ENCODE measurements at places on chromosomes 6 and 20.

DNA sequence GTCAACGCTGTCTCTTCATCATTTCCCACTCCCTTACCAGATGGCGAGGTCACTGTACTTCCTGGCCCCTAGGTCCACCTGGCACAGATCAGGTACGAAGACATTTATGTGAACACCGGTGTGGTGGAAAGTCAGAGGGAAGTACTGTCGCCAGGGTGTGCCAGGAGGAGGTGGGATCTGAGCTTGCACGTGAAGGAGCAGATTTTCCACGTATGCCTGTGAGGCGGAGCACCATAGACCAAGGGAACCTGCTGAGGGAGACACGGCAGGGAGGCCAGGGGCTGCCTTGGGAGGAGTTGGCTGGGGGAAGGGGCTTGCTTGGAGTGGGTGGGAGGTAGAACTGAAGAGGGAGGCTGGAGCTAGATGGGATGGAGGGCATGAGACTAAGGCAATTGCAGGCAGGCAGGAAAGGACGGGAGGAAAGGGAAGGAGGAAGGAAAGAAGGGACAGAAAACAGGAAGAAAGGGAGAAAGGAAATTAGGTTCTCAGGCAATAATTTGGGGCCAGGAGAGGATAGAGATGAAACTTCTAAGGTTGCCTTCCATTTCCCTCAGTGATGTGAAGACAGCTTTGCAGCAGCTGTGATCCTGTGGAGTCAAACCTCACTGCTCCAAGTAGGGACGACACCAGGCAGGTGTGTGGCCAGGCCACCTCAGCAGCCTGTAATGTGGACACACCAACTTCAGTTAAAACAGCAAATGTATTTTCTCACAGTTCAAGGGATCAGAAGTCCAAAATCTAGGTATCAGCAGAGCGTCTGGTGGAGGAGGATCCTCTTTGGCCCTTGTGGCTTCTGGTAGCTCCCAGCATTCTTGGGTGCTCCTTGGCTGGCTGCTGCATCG, 46.8 kb downstream of the CHMP4B start:
- no peak for DNase-seq

DNA sequence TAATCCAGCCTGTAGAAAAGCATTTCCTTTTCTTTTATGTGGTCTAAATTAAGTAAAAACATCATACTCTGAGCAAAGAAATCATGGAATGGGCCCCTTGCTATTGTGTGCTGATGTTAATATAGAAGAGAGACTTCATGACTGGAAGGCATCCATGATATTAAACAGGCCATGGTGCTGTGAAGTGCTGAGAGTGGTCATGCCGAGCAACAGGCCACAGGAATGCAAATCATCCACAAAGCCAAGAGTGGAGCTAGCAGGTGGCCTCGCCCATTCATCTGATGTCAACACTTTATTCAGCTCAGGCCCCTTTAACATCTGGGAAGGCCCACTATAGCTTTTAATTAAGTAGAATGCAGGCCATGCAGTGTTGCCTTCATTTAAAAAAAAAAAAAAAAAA, 115.2 kb upstream of the HMGCLL1 start:
- DNase-seq, result no peak

GRCh38 chr6:31979238-31979898, 2.5 kb upstream of the C4A start:
- DNase-seq, result no peak

GRCh38 chr6:167330750-167331149, 5.9 kb downstream of the TTLL2 start:
- DNase-seq, result no peak

GRCh38 chr20:23032056-23032749, 2.9 kb upstream of the SSTR4 start:
- no peak for DNase-seq

GRCh38 chr6:143958839-143959399, 49.1 kb downstream of the PLAGL1 start:
- no peak for DNase-seq

DNA sequence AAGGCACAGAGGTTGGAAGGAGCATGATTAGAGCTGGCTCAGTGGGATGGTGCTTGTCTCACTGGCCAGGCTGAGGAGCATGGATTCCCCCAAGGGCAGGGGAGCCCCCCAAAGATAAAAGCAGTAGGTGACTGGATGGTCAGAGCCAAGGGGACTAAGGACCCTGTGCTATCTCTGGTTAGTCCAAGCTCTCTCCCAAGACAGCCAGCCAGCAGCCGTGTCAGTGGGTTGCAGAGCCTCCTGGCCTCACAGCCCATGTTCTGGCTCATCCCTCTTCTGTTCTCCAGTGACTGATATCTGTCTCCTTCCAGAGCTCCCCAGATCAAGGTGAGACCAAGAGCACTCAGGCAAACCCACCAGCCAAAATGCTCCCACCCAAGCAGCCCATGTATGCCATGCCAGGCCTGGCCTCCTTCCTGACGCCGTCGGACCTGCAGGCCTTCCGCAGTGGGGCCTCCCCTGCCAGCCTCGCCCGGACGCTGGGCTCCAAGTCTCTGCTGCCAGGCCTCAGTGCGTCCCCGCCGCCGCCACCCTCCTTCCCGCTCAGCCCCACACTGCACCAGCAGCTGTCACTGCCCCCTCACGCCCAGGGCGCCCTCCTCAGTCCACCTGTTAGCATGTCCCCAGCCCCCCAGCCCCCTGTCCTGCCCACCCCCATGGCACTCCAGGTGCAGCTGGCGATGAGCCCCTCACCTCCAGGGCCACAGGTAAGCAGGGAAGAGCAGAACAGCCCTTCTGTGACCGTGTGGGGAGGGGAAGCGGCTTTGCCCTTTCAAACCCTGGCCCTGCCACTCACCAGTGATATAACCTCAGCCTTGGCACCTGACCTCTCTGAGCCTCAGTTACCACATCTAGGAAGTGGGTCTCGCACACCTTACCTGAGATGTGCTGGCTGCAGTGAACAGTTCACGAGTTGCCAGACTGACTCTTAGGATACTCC, 121.3 kb downstream of the JPH2 start:
- DNase-seq, result no peak

DNA sequence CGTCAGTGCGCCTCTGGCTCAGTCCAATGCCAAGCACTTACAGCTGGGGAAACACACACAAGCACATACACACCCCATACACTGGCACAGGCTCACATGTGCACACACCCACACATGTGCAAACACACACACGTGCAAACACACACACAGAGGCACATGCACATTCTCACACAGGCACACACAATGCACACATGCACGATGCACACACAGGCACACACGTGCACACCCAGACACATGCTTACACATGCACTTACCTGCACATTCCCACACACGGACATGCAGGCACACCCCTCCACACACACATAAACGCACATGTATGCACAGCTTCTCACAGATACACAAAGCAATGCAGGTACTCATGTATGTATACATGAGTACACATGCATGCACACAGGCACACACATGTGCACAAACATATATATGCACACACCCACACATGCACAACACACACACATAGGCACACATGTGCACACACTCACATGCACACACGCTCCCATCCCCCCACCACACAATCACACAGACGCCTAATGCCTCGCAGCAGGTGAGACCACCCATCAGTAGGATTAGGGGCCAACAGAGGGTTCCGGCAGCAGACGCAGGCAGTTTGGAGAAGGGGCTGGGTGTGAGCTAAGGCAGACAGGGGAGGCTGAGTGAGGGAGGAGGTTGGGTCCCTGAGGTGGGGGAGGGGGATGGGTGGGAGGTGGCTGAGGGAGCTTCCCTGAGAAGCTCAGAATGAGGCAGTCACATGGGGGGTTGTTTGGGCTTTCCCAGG, 71.2 kb upstream of the SLCO4A1 start:
- DNase-seq, result no peak

DNA sequence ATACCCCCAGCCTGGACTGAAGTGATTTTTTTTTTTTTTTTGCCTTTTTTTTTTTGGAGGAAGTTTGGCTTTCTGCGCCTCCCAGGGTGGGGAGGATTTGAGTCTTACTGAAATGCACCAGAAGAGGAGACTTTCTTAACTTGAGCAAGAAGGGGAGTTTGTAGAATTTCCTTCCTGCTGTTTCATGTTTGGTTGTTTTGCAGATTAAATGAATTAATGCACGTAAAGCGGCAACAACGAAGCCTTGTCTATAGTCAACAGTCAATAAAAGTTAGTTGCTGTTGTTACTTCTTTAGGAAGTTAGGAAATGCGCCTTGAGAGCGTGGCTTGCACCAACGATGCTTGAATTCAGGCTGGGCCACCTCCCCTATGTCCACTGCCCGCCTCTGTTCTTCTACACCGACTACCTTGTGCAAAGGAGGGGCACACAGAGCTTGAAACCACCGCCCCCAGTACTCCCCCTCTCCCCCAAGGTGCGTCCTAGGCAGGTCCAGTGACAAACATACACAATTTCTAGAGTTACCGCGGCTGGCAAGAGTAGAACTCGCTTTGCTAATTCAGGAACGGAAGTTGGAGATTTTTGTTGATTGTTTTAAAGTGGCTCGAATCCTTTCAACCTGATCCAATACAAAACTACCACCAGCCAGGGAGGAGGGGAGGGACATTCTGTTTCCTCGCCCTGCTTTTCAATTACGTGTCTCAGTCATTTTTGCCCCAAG, 830 bp upstream of the CYP24A1 start:
- no peak for DNase-seq

DNA sequence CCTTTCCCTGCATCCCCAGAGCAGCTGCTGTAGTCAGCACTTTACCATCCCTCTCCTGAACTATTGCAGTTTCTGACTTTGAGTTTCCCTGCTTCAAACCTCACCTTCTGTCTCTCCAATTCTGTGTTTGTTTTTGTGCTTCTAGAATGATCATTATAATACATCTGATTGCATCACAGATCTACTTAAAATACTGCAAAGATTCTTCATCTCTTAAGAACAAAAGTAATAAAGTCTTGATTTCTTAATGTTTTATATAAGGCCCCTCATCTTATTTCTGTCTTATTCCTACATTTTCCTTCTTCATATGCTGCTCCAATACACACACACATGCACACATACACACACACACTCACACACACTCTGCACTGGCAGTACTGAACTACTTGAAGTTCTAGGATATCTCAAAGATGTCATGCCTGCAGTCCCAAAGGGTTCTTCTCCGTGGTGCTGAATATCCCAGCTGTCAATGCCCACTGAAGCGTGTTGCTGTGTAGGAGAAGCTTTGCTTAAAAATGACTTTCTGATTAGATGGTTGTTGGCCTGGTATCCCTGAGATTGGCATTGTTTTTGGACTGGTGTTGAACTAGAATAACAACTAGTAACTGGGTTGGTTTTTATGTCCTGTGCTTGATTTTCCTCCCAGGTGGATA, 97.2 kb downstream of the MAP3K4 start:
- DNase-seq, result no peak

DNA sequence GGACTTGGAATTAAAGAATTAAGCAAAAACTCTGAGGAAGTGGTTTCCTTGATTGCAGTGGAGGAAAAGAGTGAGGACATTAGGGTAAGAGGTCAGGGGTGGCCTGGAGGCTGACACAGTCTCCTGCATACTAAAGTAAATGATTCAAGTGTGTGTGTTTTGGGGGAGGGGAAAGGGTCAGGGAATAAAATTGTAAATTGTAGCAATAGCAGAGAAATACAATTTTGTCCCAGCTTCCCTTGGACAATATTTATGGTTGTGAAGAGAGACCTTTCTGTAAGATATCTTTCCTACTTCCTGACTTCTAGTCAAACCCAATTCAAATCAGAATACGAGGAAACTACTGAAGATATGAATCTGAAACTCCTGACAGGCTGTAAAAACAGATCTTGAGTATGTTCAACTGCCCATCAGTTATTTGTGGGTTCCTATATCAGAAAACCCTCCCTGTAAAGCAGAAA, 143.4 kb upstream of the HMGN3 start:
- DNase-seq, result no peak

DNA sequence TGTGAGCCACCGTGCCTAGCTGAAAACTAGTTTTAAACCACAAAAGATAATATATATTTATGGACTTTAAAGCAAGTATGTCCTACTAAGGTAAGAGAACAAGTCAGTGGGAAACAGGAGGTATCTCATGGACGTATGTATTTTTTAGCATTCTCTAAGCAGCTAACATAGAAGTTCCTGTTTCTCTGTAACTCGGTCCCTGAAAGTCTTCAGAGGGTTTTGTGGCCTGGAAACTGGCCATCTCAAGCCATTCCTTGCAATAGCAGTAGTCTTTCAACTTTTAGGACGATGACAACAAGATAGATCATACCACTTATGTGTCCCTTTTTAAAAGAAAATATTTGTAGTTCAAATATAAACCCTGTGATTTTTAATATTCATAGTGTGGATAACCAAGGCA, 95.6 kb upstream of the RALGAPA2 start:
- no peak for DNase-seq

GRCh38 chr6:42263165-42263728, 45.6 kb upstream of the MRPS10 start:
- no peak for DNase-seq

DNA sequence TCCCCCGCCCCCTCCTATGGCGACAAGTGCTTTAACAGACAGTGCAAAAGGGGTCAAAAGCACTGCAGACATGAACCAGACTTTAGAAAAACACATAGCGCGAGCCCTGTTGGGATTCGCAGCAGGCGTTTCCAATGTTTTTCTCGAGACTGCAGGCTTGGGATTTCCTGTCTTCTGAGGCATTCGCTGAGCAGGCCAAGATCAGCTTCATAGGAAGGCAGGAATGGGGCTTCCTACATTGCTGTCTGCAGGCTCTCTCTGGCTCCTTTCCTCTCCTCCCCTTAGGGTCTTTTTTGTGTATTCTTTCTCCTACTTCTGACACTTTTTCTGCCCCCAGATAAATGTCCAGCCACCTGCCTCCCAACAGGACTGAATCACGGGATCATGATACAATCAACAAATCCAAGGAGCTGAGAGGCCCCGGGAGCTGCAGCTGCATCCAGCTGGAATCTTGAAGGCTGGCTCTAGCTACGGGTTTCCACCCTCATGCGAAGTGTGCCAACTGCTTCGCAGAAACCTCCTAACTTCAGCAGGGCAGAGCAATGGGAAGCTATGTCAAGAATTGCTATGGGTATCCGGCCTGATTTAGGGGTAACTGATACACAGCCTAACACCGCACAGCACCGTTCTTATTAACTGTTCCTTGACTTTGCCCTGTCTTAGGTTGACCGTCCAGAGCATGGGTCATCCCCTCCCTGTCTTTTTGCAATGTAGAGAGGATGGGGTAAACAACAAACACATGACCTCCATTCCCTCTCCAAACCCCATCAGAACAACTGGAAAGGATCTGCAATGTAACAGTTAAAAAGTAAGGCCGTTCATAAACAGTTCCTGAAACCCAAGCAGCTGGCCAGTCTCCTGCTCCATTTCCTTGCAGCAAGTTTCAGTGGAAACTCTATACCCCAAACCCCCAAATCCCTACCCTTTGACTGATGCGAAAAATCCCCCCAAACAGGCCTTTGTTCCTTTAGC, 31.5 kb downstream of the SNX5 start:
- DNase-seq, result no peak

GRCh38 chr20:35607003-35607735, 8.5 kb upstream of the SPAG4 start:
- DNase-seq, result no peak

GRCh38 chr20:555976-556385, 12.4 kb upstream of the CSNK2A1 start:
- DNase-seq, result no peak

Data from SHP77 (cell line).